ENCODE measurements at places on chromosomes 7 and 10.

- no peak for DNase-seq
Observed at GRCh38 chr10:101611096-101611905, 23.2 kb downstream of the DPCD start.

- DNase-seq = no peak
Observed at GRCh38 chr10:77863446-77863845, 63.1 kb downstream of the DLG5 start.

GRCh38 chr10:52452600-52453493 is 138.8 kb downstream of the DKK1 start:
- DNase-seq = no peak

GRCh38 chr7:95324431-95324830 is at the start of gene PON1:
PON1 (minus strand) TSS chr7:95324532; CDS start chr7:95324475, 57 bp downstream.
- DNase-seq = no peak

DNA sequence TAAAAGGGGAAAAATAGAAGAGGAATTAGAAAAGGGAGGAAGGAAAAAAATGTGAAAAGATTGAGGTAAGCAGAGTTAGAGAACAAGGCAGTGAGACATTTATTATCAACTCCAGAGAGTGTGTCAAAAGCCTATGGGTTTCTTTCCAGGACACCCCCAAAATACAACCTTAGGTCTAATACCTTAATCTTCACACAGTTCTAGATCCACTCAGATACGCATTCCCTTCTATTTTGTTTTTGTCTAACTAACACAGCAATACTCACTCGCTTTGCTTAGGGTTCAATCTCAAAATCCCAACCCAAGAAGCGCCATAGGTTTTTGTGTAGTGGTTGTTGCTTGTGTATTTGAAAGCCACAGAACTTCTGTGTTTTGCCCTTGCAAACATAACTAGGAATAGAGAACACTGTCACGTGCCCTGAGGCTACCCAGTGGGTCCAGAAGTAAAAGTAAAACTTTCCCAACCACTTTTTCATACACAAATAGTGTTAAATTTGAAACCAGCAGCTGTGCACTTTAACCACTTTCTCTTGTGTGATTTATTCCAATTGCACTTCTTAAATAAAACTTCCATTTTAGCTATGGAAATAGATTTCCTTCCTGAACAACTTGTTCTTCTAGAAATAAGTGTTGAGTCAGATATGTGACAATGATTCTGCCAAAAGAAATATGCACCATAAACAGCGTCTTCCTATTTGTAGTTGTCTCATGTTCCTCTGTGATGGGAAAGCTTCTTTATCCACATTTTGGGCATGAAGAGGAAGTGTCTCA is 414.7 kb upstream of the GHITM start:
- DNase-seq = no peak

- no peak for DNase-seq
Observed at GRCh38 chr7:96120445-96121225, 201.3 kb downstream of the SLC25A13 start.

GRCh38 chr10:4013651-4014121 is 228.7 kb upstream of the KLF6 start:
- DNase-seq = no peak

DNA sequence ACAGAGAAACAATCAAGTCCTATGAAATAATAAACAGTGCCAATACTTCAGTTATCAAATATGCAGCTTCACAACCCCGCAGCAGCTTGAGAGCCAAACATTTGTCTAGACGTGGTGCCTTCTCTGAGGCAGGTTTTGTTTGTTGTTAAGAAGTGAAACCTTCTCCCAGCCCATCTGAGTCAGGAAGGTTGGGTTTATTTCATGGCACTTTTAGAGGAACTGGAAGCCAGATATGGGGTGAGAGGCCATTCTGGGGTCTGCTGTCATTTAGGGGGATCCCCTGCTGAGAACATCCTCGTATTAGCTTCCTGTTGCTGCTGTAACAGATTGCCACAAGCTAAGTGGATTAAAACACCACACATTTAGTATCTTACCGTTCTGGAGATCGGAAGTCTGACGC is 113.6 kb downstream of the GRK5 start:
- no peak for DNase-seq

- DNase-seq = no peak
Observed at GRCh38 chr10:88116971-88117626, 253.7 kb downstream of the PTEN start.

- peak; percentile 57 for DNase-seq
Observed at GRCh38 chr10:122142641-122143237, 128.4 kb upstream of the BTBD16 start.

- DNase-seq = no peak
Observed at GRCh38 chr10:132152896-132153580, 33.7 kb upstream of the DPYSL4 start.

- no peak for DNase-seq
Observed at GRCh38 chr10:60175441-60175971, 214.2 kb downstream of the ANK3 start.

- no peak for DNase-seq
Observed at GRCh38 chr7:102101111-102101551, 185.5 kb upstream of the SH2B2 start.

DNA sequence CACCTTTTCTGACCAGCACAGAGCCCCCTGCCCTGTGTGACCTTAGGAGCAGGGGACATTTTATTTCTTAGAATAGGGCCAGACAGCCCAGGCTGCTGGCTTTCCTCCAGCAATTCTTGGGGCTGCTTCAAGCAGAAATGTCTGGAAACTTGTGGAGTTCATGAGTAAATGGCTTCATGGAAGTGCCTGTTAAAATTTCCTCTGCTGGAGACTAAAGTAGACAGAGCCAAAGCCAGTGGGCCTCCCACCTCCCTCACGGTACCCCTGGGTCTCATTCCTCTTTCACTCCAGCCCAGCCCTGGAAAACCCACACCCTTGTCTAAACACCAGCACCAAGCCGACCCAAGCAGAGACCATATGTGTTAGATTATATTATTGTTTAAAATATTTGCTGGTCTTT is 505.5 kb upstream of the ZMIZ1 start:
- DNase-seq = no peak

DNA sequence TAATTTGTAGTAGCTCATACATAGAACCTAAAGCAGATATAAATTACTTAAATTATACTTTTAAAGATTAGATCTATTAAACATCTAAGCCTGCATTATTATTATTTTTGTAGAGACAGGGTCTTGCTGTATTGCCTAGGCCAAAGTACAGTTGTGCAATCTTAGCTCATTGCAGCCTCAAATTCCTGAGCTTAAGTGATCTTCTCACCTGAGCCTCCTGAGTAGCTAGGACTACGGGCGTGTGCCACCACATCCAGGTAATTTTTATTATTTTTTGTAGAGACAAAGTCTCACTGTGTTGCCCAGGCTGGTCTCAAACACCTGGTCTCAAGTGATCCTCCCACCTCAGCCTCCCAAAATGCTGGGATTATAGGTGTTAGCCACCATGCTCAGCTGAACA is 46.7 kb downstream of the RALA start:
- DNase-seq = no peak

GRCh38 chr7:159091480-159092475 is 52.9 kb downstream of the VIPR2 start:
- DNase-seq = no peak

- peak; percentile 19 for DNase-seq
Observed at GRCh38 chr7:126608339-126608776, 644.4 kb downstream of the GRM8 start.

DNA sequence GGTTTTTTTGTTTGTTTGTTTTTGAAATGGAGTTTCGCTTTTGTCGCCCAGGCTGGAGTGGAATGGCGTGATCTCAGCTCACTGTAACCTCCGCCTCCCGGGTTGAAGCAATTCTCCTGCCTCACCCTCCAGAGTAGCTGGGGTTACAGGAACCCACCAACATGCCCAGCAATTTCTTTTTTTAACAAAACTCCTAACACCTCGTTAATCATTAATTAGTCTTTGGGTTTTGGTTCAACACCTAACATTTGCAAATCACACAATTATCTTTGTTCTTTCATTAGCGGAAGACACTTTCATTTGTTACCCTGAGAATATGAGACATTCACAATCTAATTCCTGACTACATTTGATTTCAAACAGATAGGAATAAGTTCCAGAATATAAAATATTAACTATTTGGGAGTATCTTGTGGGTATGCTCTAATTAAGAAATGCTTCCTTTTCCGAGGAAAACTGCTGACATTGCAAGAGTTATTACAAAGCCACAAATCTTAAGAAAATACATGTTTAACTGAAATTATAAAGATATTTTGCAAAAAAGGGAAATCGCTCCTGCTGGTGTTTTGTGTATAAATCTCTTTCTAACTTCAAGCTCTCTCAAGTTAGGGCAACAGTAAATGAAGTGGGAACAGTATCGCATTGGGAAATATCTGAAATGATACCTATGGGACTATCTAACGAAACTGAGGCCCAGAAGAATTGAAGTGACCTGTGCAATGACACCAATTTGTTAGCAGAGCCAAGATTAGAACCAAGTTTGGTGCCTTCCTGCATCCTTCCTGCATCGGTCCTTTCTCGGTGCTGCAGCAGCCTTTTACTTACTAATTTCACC is 1.2 kb upstream of the LSM8 start:
- DNase-seq = no peak

GRCh38 chr10:33288127-33288526 is 46.3 kb downstream of the NRP1 start:
- DNase-seq = no peak

GRCh38 chr7:15403751-15404150 is 158.1 kb downstream of the AGMO start:
- no peak for DNase-seq

DNA sequence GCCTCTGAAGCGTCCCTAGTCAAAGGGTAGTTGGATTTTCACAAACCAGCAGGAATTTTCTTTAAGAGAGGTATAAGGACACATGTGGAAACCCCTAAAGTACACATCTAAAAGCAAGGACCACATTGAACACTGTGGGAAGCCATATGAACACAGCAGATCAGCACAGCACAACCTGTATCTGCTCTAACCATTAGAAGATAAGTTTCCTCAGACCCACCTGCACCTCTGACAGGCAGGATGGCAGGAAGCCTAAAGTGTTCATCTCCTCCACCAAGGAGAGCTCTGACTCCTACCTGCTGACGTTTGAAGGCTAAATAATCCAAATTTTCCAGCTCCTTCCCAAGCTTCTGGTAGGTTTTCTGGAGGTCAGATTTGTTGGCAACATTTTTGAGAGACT is 174.4 kb downstream of the CTNNA3 start:
- no peak for DNase-seq

DNA sequence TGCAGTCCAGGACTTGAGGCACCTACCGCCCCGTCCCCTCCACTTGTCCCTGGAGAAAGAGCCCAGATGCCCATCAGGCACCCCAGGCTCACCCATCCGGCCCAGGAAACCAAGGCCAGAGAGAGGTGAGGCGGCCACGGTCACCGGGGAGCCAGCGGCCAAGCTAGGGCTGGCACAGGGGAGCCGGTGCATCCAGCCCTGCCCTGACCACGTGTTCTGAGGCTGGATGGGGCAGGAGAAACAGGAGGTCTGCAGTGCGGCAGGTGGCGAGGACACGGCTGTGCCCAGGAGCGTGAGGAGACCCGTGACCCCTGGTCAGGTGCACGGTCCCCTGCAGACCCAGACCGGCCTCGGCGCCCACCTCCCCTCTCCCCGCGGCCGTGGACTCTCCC is 27.6 kb downstream of the UNCX start:
- no peak for DNase-seq

GRCh38 chr7:80859272-80859970 is 59.4 kb downstream of the SEMA3C start:
- no peak for DNase-seq

DNA sequence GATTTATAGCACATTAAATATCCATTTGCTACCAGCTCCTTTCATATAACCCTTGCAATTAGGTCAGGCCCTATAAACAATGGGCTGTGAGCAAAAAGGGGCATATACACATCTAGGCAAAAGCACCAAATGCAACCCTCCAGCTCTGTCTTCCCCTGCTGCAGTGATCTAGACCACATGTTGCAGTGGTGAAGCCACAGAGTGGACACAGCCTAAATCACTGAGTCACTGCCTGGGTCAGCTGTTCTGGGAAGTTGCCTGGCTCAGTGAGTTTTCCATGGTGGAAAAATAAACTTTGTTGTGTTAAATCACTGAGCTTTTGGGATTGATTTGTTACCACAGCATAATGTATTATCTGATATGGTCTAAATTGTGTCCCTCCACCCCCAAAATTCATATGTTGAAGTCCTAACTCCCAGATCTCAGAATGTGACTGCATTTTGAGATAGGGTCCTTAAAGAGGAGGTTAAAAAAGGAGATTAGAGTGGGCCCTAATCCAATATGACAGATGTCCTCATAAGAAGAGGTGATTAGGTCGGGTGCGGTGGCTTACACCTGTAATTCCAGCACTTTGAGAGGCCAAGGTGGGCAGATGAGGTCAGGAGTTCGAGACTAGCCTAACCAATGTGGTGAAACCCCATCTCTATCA is 70.4 kb downstream of the ZFAND4 start:
- DNase-seq = no peak

- no peak for DNase-seq
Observed at GRCh38 chr10:6892864-6893263, 312.8 kb upstream of the PRKCQ start.

- DNase-seq = no peak
Observed at GRCh38 chr7:26538689-26539088, 247.0 kb downstream of the SNX10 start.

GRCh38 chr10:95572131-95572820 is 11.1 kb upstream of the SORBS1 start:
- no peak for DNase-seq

DNA sequence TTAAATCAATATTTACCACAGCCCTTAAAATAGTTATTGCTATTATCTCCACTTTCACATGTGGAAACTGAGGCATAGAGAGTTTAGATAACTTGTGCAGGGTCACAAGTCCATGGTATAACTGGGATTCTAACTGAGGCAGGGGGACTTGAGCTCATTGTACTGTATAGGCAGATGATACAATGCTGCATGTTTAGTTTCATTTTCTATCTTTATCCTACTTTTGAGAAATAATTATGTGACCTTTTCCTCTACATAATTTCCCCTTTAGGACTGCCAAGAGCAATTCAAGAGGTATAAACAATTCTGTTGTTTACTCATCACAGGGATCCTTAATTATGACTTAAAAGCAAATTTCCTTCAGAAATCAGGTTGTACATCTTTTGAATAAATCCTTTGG is 193.1 kb downstream of the SUGCT start:
- no peak for DNase-seq

DNA sequence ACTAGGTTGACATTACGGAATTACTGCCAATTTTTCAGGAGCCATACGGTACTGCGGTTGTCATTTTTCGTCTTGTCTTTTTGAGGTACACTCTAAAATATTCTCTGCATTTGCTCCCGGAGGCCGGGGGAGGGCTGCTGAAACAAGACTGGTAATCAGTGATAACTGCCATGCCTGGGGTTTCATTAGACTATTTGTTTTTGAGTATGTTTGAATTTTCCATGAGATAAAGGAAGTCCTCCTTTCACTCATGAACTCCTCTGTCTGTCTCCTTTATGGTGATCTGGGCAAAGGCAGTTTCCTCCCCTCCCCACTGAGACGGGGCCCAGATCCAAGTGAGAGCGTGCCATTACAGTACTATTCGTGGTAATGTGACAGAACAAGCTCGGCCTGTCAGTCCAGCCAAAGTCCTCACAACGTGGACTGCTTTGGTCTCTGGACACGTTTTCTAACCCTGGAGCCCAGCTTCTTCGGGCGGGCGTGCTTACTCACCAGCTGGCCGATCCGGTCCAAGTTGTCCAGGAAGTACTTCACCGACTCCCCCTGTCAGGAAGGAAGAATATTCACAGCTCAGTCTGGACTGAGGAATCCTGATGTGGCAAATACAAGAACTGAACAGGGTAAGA is 45.1 kb downstream of the AMZ1 start:
- DNase-seq = no peak

Measured in 8988T (cell line).